Tongue (tissue), 3 donors: ENCODE measurements at places on chromosomes 2 and 18. TPM values are rescaled to one million over a fixed set of nuclear protein-coding genes. Genes with fewer than 3 reads are reported as not detected.

The PLCD4 gene
- 31.0 TPM for total RNA-seq

The ANKRD30B gene
- total RNA-seq = not detected

The TXNDC2 gene
- not detected for total RNA-seq

The CD8B2 gene
- not detected for total RNA-seq

The CDH19 gene
- total RNA-seq = 10.8 TPM

The HRH4 gene
- 0.21 TPM for total RNA-seq

The CYP1B1 gene
- total RNA-seq = 8.0 TPM

The ADD2 gene
- 2.8 TPM for total RNA-seq

The TUBA4A gene
- total RNA-seq = 76.1 TPM

The LYPD6B gene
- 1.7 TPM for total RNA-seq

The RIT2 gene
- not detected for total RNA-seq

The TRPM8 gene
- total RNA-seq = not detected

The FBXO15 gene
- total RNA-seq = 0.21 TPM

The AMER3 gene
- total RNA-seq = not detected

The GALNT3 gene
- total RNA-seq = 8.7 TPM

The ACTR2 gene
- total RNA-seq = 110 TPM

The ALK gene
- 0.41 TPM for total RNA-seq

The FAM110C gene
- 3.7 TPM for total RNA-seq

The CD207 gene
- total RNA-seq = not detected

The CRYGD gene
- total RNA-seq = not detected

The RAPH1 gene
- total RNA-seq = 77.4 TPM

The PLB1 gene
- total RNA-seq = 2.4 TPM

The CCDC178 gene
- not detected for total RNA-seq

The SLC40A1 gene
- 74.2 TPM for total RNA-seq

The FAM117B gene
- total RNA-seq = 8.1 TPM

The TSGA10 gene
- total RNA-seq = 2.9 TPM

The FLACC1 gene
- 0.72 TPM for total RNA-seq

The DGKD gene
- 51.7 TPM for total RNA-seq

The BOLL gene
- total RNA-seq = 2.8 TPM

The WDR43 gene
- 70.2 TPM for total RNA-seq

The TUBA3D gene
- total RNA-seq = not detected

The KCNG2 gene
- not detected for total RNA-seq

The GKN1 gene
- not detected for total RNA-seq

The ATP8B1 gene
- total RNA-seq = 16.6 TPM

The ZNF396 gene
- total RNA-seq = 1.5 TPM

The CTNNA2 gene
- total RNA-seq = 0.92 TPM

The ALPP gene
- not detected for total RNA-seq

The PLCL1 gene
- 31.2 TPM for total RNA-seq

The DAPL1 gene
- 3.5 TPM for total RNA-seq

The MTHFD2 gene
- total RNA-seq = 43.8 TPM

The ASXL3 gene
- 4.3 TPM for total RNA-seq

The TBC1D8 gene
- 32.4 TPM for total RNA-seq

The SKOR2 gene
- not detected for total RNA-seq

The RHOB gene
- total RNA-seq = 217 TPM

The PTGR3 gene
- total RNA-seq = 33.7 TPM
